ENCODE measurements at places on chromosomes 13 and 19. TPM values are rescaled to one million over a fixed set of nuclear protein-coding genes. Genes with fewer than 3 reads are reported as not detected.
A peak's percentile ranks its signal among the peaks of the same experiment; 100 is the strongest.

DNA sequence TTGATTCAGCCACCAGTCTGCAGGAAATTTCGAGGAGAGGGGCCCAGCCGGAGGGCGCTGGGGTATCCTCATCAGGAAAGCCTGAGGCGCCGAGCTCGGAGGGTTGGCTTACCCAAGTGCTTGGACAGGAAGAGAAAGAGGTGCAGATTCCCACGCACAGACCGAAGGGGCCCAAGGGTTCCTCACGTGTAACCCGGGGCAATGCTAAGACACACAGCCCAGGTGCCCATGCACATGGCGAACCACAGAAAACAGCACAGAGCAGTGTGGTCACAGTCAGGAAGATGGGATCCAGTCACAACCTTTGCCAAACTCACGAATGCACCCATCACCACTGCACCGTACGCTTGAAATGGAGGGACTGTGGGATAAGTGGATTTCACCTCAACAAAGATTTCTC, 30.9 kb downstream of the GRTP1 start:
- DNase-seq, result no peak

The YIPF2 gene
- 126 TPM for total RNA-seq

DNA sequence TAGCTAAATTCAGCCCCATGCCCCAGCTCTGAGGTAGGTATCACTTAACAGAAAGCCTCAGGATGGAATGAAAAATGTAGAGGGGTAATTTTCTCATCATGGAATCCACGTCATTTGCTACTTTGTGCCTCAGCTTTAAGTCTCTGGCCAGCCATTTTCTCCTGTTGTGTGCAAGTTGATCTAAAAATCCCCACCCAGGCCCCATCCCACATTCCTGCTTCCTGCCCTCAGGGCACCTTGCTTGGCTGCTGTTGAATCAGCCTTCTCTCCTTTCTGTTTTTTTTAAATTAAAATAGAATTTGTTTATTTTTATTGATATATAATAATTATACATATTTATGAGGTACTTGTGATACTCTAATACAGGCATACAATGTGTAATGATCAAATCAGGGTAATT, 179.9 kb upstream of the TSHZ3 start:
- DNase-seq, result no peak

- DNase-seq, result peak; percentile 68
Measured at GRCh38 chr19:11382898-11383705, 1.0 kb downstream of the EPOR start.

DNA sequence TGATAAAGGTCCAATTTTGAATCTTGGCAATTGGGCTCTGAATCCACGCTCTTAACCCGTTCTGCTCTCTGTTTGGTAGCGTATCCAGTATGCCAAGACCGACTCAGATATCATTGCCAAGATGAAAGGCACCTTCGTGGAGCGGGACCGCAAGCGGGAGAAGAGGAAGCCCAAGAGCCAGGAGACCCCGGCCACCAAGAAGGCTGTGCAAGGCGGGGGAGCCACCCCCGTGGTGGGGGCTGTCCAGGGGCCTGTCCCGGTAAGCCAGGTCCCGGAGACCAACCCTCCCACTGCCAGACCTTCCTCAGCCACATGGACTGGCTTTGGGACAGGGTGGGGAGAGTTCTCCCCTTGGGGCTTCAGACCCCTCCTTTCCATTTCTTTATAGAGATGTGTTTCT, 8.3 kb downstream of the SNRPA start:
- DNase-seq, result no peak

The CD33 gene
- total RNA-seq, result 6.0 TPM

- no peak for DNase-seq
Measured at GRCh38 chr13:82070416-82070815, 1729.5 kb upstream of the SPRY2 start.

DNA sequence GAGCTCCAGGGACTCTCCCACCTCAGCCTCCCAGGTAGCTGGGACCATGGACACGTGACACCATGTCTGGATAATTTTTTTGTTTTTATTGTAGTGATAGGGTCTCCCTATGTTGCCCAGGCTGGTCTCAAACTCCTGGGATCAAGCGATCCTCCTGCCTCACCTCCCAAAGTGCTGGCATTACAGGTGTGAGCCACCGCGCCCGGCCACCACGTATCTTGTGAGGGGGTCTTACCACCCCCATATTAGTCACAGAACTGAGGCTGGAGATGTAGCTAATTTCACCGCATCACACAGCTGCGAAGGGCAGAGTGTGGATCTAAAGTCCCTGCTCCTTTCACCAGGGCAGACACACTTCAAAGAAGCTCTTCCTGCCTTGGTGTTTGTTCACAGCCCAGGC, 211.8 kb upstream of the SOX1 start:
- DNase-seq, result no peak

The CALR gene
- 2,043 TPM for total RNA-seq

GRCh38 chr19:34109596-34109995, 62.7 kb upstream of the LSM14A start:
- no peak for DNase-seq

The VSTM1 gene
- total RNA-seq, result not detected

The KDM4B gene
- 31.6 TPM for total RNA-seq

- DNase-seq, result no peak
Measured at GRCh38 chr13:18212873-18213272, 968.8 kb downstream of the TUBA3C start.

GRCh38 chr13:35163674-35164073, 221.6 kb downstream of the NBEA start:
- no peak for DNase-seq

The SBK2 gene
- total RNA-seq, result not detected

GRCh38 chr19:682678-683320, 6.6 kb downstream of the FSTL3 start:
- DNase-seq, result no peak

DNA sequence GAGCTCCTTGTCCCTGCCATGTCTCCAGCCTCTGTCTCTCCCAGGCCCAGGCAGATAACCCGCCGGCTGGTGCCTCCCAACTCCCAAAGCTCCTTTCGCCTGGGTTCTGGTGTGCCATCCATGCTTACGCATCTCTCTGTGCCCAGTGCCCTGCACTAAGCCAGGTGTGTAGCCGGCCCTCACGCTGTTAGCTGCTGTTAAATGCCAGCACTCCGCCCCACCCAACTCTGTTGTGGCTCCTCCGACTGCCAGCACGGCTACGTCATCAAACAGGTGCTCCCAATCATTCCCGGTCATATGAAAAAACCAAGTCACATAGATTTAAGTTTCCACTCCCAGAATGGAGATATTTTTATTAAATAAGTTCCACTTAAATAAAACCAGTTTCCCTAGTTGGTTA, 7.0 kb upstream of the HSPH1 start:
- no peak for DNase-seq

GRCh38 chr19:49417088-49417487, 6.2 kb downstream of the PTH2 start:
- no peak for DNase-seq

GRCh38 chr13:48621056-48621455, 32.7 kb upstream of the CYSLTR2 start:
- DNase-seq, result no peak

The ADM5 gene
- 6.3 TPM for total RNA-seq

DNA sequence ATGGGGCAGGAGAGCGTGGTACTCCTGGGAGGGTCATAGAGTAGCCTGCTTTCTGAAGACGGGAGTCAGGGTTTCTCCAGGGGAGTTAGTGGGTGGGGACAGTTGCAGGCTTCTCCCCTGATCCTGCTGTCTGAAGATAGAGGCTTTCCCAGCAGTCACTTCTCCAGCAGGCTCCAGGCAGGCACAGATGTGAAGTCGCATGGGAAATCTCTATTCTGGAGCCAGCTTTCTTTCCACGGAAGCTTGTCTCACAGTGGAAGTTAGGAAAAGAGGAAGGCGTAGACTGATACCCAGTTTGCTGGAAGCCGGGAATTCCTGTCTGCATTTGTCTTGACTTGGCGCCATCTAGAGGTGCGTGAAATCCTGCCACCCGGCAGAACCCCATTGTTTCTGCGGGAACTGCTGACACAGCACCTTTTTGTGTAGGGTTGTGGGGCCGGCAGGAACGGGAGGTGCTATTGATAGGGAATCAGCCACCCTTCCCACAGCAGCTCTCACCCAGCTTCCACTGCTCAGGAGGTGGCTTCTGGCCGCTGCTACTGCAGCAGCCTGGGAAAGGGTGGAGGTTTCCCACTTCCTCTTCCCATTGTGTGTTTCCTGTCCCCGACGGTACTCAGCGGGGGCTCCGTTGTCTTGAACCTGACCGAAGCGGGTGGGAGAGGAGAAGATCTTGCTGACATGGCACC, 28.5 kb upstream of the NPAS1 start:
- peak; percentile 78 for DNase-seq

DNA sequence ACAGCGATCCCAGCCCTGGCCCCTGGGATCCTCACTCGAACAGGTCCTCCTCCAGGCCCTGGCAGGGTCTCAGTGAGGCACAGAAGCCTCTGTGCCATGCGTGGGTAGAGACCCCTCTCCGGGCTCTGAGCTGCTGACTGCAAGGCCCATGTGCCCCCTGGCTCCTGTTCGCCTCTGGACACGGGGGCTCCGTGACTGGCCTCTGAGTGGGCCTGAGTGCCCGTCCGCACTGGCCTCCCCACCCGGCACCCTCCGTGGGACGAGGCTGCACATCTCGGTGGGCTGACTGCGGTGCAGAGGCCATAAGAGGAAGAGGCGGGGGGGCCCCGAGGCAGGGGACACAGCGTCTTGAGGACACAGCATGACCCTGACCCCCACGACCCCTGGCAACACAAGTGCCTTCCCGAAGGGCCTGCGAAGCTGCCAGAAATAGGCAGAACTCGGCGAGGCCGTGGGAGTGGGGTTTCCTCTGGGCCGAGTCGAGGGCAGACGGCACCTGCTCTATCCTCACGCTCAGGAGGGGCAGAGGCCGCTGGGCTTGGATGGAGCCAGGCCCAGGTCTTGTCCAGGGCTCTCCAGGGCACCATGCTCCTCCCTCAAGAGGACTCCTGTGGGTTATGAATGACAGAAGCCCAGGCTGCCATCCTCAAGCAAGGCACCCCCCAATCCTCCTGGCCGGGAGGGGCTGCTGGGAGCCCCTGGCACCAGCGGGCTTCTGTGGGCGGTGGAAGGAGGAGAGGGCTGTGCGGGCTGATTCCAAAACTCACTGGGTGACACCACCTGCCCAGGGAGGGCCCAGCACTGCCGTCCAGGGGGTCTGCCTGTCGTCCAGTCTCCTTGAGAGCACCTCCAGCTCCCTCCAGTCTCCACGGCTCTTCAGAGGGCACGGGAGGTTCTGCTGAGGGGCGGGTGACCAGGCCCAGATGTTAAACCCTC, 52.6 kb downstream of the RASA3 start:
- no peak for DNase-seq

DNA sequence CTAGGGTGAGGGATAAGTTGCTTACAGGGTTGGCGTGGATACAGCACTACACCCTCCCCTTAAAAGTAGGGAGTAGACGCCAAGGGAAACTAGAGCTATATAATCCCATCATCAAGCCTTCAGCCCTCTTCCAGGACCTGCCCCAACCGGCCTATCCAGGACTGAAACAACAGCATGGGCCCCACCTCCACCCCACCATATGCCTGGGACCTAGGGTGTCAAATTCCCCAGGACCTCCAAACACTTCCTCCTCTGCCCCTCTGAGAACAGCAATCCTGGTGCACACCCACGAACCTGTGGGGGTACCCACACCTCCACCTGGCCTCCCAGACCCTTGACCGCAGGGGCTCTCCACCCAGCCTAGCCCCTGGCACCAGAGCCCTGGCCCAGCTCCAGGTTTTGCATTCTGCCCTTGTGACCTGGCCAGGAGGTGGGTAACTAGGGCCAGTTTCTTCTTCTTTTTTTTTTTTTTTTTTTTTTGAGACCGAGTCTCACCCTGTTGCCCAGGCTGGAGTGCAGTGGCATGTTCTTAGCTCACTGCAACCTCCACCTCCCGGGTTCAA, 1.4 kb upstream of the CYP2F1 start:
- DNase-seq, result no peak

The LMTK3 gene
- total RNA-seq, result 8.3 TPM

The EMC10 gene
- total RNA-seq, result 228 TPM

DNA sequence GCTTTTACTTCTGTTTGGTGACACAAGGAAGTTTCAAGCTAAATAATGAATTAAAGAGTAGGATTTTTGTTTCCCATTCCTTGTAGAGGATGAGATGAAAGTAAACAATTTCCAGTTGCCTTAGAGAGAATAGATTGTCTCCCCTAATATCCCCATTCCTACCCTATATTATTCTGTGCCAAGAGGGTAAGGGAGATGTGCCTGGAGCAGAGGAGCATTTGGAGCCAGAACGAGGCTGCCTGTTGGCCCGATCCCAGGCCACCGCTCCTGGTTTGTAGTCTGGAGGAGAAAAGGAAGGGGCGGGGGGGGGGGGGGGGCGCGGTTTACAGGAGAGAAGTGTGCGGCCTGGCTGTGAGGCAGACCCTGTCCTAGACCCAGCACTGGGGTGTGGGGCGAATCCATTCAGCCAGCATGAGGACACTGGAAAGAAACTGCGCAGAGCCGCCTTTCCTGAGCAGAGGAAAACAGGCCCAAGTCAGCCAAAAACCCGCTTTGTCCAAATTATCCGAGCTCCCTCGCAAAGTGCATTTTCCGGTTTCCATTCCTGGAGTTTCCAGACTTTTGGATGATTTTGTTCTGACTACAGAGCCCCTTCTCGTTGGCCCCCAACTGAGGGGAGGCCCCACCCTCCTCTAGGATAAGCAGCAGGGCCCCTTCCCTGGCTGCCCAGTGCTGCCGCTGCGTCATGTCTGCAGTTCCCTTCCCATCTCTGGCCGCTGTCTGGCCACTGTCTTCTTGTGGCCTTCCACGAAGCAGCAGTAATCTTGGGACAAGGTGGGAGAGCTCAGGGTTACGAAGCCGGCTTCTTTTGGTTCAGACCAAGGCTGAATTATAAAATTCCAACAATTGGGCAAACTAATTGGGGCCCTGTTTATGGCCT, 23.0 kb downstream of the NFIX start:
- peak; percentile 58 for DNase-seq

DNA sequence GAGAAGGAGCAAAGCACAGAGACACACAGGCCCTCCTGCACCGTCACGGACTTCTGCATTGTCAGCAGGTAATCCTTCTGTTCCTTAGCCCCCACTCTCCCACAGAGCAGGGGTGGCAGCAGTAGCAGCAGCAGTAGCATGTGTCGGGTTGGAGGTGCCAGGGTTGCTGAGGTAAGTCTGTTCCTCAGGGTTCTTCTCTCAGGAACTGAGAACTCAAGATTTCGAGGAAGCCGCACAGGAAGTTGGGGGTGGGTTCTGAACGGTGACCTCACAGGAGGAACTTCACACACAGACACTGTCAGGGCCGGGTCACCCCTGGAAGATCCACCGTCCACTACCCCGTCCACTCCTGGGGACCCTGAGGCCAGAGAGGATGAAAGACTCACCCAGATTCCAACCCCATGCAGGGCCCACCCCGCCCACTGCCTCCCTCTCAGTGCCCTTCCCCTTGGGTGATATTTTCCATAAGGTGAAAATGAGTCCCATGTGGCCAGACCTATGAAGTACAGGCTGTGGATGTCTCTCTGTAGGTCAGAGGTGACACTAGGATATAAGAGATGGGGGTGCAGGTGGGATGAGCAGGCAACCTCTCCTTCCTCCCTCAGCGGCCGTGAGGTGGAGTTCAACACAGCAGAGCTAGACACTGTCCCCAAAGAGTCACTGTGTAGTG, at the start of gene SIGLEC12:
SIGLEC12 (minus strand) TSS at position 207 of the 670 bp plus-strand sequence; CDS start at position 140, 67 bp downstream.
- DNase-seq, result no peak

GRCh38 chr13:110024645-110024980, 238.2 kb upstream of the IRS2 start:
- DNase-seq, result no peak
